AG04449 (cell line): ENCODE measurements at places on chromosomes 4 and X.

DNA sequence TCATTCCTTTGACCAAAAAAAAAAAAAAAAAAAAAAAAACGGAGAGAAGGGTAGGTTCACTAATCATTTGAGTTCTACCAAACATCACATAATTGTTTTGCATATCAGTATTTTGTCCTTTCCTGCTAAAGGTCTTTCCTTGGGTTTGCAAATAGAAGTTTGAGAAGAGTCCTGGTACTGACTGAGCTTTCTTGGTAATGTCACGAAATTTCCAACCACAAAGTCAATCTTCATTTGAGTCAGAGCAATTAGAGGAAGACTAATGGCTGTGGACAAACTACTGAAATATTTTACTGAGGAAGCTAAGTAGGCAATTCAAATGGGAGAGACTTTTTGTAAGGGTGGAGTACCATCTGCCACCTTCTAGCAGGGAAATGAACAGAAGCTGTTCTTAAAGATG, 21.7 kb upstream of the CD40LG start:
- no peak for DNase-seq

- DNase-seq, result no peak
These were observed at the start of gene MUC7 for GRCh38 chr4:70471897-70472296. Gene MUC7 (plus strand): TSS chr4:70472197. CDS start chr4:70474022, 1,825 bp downstream.

GRCh38 chrX:31800219-31800618, 728.4 kb upstream of the FTHL17 start:
- no peak for DNase-seq

DNA sequence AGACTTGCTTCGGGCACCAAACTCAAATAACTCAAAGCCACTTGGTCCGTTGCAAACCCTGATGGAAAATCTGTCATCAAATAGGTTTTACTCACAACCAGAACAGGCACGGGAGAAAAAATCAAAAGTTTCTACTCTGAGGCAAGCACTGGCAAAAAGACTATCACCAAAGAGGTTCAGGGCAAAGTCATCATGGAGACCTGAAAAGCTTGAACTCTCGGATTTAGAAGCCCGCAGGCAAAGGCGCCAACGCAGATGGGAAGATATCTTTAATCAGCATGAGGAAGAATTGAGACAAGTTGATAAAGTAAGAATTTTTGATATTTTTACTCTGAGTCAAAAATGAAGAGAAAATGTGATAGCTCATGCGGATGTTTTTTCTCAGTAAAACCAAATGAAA, 87.2 kb downstream of the NRK start:
- no peak for DNase-seq

DNA sequence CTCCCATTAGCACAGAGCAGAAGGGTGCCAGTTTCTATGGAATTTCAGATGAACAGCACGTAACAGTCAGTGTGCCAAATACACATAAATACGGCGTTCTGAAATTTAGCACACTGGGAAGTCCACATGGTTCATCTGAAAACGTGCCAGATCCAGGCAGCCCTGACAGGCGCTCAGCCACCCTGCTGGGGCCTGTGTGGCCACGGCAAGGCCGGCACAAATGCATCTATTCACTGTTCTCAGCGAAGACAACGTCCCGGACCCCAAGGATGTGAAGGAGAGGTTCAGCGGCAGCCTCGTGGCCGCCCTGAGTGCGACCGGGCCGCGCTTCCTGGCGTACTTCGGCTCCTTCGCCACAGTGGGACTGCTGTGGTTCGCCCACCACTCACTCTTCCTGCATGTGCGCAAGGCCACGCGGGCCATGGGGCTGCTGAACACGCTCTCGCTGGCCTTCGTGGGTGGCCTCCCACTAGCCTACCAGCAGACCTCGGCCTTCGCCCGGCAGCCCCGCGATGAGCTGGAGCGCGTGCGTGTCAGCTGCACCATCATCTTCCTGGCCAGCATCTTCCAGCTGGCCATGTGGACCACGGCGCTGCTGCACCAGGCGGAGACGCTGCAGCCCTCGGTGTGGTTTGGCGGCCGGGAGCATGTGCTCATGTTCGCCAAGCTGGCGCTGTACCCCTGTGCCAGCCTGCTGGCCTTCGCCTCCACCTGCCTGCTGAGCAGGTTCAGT, 15.6 kb downstream of the DGKQ start:
- no peak for DNase-seq

GRCh38 chr4:82401600-82401999, 27.8 kb upstream of the HNRNPD start:
- DNase-seq, result no peak

GRCh38 chr4:13762130-13762529, 134.6 kb upstream of the BOD1L1 start:
- no peak for DNase-seq

- no peak for DNase-seq
These were observed 22.0 kb downstream of the CPZ start for GRCh38 chr4:8614365-8615193.

GRCh38 chr4:73741031-73741749, 821 bp downstream of the CXCL8 start:
- DNase-seq, result no peak

- peak; percentile 69 for DNase-seq
These were observed 131.3 kb upstream of the AGA start for GRCh38 chr4:177573507-177573906.

GRCh38 chr4:150447356-150447755, 134.6 kb upstream of the MAB21L2 start:
- DNase-seq, result no peak

- no peak for DNase-seq
These were observed 73.9 kb downstream of the RTL5 start for GRCh38 chrX:72057849-72058248.

GRCh38 chr4:74619931-74620702, 174.2 kb downstream of the BTC start:
- DNase-seq, result no peak
